Stimulated activated CD4-positive, alpha-beta T cell treated with anti-CD3 and anti-CD28 coated beads, TNF-alpha, amount 100 ng/mL, for 1 hour (primary cell): ENCODE measurements at places on chromosomes 7 and 10.

DNA sequence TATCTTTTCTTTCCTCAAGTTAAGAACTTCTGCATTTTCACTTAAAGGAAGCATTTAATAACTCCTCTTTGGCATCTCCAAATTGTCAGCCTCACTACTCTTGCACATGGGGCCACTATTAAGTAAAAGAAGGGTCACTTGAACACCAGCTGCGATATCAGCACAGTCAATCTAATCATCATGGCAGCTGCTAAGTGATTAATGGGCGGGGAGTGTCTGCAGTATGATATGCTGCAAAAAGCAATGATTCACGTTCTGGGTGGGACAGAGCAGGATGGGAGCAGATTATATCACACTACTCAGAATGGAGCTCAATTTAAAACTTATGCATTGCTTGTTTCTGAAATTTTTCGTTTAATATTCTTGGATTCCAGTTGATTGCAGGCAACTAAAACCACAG is 447.4 kb upstream of the PFKP start:
- DNase-seq, result no peak

- no peak for DNase-seq
Observed at GRCh38 chr7:12647364-12648219, 39.8 kb upstream of the ARL4A start.

DNA sequence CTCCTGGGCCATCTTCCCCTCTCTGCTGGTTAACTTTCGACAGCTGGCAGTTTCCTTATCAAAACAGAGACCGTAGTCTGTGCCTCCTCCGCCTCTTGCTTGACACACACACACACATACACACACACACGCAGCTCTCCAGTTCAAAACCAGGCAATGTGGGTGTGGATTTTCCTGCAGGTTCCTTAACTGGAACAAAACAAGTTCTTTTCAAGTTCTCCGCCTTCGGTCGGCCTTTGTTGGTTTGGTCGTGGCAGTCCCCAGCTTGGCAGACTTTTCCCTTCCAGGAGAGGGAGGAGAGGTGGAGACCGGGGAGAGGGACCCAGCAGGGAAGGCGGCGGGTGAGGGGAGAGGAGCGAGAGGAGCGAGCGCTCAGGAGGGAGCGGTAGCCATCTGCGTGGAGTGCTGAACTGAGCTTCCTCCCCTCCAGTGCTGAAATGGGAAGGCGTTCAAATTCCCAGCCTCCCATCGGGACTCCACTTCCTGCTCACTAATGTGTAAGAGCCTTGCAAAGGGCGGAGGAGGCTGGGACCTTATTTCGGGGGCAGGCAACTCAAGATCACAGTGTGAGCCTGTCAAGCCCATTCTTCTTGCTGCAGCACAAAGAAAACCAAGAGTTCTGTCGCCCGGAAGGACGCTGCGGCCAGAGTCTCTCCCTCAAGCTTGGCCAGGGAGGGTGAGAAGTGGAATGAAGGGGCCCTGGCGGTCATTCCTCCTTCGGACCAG is 120.6 kb downstream of the PRPF18 start:
- DNase-seq, result no peak

- no peak for DNase-seq
Observed at GRCh38 chr10:352476-353235, 217.4 kb downstream of the ZMYND11 start.

- DNase-seq, result no peak
Observed at GRCh38 chr7:112282476-112283188, 76.1 kb downstream of the ZNF277 start.

GRCh38 chr10:121262774-121263430 is 335.3 kb downstream of the FGFR2 start:
- DNase-seq, result no peak

GRCh38 chr10:77943121-77943901 is 16.8 kb upstream of the DLG5 start:
- DNase-seq, result no peak

DNA sequence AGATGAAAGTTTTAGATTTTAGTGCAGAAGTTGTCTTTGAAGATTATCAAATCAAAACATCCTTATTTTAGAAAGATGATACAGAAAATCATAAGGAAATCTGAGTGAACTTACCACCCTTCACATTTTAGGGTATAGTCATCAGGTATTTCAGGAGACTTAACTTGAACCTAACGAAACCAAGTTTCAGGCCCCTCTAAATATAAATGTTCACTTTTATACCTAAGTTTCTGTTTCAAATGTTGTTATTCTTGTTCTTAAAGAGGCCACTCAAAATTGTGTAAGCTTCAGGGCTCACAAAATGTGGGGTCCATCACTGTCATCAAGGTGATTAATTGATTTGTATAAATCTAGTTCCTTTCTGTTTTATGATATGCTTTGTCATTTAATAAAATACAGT is 216.2 kb downstream of the KIAA1217 start:
- DNase-seq, result no peak

DNA sequence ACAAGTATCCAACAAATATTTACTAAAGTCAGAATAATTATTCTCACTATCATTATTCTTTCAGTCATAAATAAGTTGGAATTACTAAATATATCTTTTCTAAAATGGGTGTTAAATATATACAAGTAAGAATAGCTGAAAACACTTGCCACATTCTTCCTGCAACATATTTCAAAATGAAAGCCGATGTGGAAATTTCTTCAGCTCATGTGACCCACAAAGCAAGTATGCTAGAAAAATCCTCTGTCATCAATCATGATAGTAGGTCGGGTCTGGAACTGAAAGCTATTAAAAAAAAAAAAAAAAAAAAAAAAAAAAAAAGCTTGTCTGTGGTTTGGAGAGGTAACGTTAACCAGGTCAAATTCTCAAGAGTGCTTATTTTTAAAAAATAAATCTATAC is 344.7 kb downstream of the NEBL start:
- no peak for DNase-seq

DNA sequence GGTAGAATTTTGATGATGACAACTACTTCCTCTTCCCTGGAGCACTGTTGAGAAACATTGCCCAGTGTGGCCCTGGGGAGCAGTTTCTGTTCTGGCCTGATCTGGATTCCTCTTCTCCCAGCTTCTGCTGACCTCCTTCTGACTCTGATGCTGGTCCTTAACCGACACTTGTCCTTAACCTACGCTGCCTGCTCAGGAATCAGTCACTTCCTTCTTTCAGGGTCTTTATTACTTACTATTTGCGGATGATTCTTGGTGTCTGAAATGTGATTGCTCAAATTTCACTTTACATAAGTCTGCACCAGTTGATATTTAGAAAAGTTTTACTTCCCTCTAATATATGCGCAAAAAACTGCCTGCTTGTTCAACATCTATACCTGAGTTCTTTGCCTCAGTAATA is 164.1 kb downstream of the PTEN start:
- no peak for DNase-seq

GRCh38 chr10:86345859-86346798 is 20.5 kb downstream of the GRID1 start:
- no peak for DNase-seq

GRCh38 chr10:95229724-95230627 is 35.9 kb downstream of the ACSM6 start:
- DNase-seq, result no peak

GRCh38 chr7:155684543-155684942 is 40.1 kb downstream of the RBM33 start:
- no peak for DNase-seq

DNA sequence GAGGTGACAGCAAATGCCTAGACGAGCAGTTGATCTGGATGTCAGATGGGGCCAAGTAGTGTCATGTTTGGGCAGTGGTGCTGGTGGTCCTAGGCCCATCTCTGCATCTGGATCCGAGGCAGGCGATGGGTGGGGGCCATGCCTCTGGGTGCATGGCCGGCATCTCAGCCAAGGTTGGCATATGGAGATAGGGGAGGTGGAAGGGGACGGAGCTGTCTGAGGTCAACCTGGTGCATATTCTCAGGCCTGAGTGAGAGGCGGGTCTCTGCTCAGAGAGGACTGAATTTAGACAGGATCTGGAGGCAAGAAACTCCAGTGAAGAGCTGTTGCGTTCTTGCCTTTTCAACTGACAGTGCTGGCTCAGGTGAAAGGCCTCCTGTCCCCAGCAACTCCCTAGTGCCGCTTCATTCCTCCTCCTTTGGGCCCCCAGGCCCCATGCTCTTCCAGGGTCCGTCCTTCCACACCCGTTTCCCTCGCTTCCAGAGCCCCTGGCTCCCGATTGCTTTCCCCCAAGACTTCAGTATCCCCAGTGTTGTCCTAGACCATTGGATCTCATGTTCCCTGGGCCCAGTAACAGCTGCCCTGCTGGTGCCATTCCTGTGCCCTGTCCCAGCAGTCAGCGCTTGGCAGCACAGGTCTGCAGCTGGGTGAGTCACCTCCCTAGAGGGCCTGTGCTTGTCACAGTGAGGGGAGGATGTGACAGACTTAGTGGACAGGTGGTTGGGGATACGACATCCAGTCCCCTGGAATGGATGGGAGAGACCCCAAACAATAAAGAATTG is 32.6 kb downstream of the GBX1 start:
- DNase-seq, result no peak

GRCh38 chr7:132065193-132065988 is 509.0 kb upstream of the PODXL start:
- DNase-seq, result no peak

DNA sequence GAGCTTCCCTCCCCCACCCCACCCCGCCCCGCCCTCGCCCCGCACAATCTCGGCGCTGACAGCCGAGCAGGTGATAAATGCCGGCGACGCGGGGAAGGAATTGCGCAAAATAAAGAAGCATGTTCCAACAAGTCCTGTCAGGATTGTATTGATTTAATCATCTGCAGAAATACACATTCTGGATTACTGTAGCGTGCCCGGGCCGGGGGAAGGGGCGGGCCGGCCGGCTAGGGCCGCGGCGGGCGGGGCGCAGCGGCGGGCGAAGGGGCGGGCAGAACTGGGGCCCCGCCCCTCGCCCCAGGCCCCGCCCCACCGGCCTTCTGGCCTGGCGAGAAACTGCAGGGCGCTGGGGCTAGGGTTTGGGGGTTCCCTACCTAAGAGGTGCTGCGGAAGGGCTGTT is 88.9 kb upstream of the PAX2 start:
- DNase-seq, result no peak

DNA sequence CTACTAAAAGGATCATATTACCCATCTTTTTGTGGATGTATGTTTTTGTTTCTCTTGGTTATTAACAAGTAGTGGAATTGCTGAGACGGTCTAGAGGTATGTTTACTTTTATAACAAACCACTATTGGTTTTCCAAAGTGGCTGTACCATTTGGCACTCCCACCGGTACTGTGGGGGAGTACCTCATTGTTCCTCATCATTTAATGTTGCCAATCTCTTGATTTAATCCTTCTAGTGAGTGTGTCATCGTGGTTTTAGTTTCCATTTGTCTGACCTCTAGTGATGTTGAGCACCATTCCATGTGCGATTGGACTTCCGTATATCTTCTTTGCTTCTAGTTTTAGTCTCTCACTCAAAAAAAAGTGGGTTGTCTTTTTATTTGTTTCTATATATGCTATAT is 50.4 kb downstream of the RBM33 start:
- DNase-seq, result no peak

GRCh38 chr10:86647773-86648703 is 6.3 kb upstream of the OPN4 start:
- DNase-seq, result no peak

DNA sequence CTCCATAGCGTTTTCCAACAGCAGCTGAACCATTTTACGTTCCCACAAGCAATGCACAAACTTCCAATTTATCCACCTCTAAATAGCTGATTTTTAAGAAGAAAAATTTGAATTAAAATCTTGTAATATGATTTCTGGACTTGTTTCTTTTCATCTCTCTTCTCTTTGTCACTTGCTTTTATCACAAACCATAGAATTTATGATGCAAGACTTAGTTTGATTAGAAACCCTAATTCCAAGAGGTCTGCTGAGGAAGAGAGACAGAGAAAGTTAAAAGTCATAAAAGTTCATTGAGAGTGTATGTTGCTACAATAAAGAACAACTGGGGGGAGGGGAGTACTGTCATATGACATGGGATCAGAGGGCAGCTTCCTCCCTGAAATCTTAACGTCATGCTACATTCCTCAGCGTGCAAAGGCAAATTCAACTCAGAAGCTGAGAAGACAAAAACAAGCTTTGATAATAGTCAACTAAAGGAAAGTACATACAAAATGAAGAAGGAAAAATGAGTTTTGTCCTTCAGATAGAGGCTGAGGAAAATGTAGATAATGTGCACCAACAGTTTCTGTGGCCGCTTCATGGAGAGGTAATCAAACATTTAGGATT is 18.4 kb upstream of the CUBN start:
- DNase-seq, result no peak

- DNase-seq, result no peak
Observed at GRCh38 chr10:77104459-77104980, 533.1 kb downstream of the KCNMA1 start.

GRCh38 chr10:102648269-102648888 is 4.1 kb downstream of the TRIM8 start:
- DNase-seq, result no peak

DNA sequence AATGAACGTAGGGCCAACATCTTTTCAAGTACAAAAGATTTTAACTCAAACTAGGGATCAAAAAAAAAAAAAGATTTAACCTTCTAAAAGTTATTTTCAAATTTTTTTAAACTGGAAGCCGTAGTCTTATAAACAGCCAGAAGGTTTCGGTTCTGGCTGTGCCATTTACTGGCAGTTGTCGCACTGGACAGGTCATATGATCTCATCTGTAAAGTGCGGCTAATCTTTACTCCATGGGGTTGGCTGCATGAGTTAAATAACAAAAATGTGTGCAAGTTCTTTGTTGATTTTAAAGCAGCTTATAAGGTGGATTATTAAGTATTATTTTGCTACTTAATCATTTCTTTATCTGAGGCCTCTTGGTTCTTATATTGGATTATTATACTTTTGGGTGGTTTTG is 36.6 kb downstream of the TRUB1 start:
- no peak for DNase-seq

GRCh38 chr10:63883861-63884260 is 362.7 kb downstream of the REEP3 start:
- no peak for DNase-seq

- no peak for DNase-seq
Observed at GRCh38 chr10:107656932-107657331, 492.4 kb upstream of the SORCS1 start.

GRCh38 chr7:36490419-36490830 is 100.8 kb downstream of the ANLN start:
- DNase-seq, result no peak

DNA sequence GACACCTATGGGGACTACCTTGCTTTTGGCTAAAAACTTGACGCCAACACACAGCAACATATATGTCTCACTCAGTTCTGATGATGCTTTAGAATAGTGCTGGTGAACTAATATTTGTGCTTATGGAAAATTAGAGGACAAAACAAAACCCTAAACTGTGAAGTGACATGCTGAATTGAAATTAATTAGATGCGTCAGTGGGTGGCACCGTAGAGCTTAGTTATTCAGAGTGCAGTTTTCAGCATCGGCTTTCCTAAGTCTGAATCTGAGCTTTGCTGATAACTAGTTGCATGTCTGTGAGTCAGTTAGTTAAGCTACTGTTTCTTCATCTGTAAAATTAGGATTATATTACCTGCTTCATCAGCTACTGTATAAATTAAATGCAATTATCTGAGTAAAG is 245.0 kb upstream of the SORCS1 start:
- no peak for DNase-seq

- no peak for DNase-seq
Observed at GRCh38 chr7:155584763-155585531, 38.6 kb upstream of the CNPY1 start.
